Stimulated activated effector memory CD8-positive, alpha-beta T cell treated with anti-CD3 and anti-CD28 coated beads, Interleukin-12 subunit alpha, Interleukin-12 subunit beta, amount 100 ng/mL, for 72 hours (primary cell): ENCODE measurements at places on chromosomes 5 and 9.

GRCh38 chr5:143474616-143475015 lies 71.1 kb upstream of the NR3C1 start:
- no peak for DNase-seq

GRCh38 chr5:40464511-40464910 lies 215.2 kb upstream of the PTGER4 start:
- no peak for DNase-seq

DNA sequence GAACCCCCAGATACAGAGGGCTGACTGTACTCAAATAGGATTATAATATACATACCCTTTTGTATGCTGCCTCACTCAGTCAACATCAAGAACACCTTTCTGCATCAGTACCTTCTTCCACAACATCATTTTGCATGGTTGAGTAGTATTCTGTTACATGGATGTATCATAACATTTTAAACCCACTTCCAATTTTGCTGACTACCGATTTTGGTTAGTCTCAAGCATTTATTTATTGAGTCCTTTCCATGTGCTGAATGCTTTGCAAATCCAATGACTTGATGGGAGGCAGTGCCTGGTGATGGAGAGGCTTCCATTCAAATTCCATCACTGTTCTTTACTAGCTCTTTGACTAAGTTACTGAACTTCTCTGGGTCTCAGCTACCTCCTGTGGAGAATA lies 182.0 kb upstream of the KLF4 start:
- no peak for DNase-seq

GRCh38 chr9:136847088-136847825 lies 2.0 kb upstream of the PHPT1 start:
- no peak for DNase-seq

DNA sequence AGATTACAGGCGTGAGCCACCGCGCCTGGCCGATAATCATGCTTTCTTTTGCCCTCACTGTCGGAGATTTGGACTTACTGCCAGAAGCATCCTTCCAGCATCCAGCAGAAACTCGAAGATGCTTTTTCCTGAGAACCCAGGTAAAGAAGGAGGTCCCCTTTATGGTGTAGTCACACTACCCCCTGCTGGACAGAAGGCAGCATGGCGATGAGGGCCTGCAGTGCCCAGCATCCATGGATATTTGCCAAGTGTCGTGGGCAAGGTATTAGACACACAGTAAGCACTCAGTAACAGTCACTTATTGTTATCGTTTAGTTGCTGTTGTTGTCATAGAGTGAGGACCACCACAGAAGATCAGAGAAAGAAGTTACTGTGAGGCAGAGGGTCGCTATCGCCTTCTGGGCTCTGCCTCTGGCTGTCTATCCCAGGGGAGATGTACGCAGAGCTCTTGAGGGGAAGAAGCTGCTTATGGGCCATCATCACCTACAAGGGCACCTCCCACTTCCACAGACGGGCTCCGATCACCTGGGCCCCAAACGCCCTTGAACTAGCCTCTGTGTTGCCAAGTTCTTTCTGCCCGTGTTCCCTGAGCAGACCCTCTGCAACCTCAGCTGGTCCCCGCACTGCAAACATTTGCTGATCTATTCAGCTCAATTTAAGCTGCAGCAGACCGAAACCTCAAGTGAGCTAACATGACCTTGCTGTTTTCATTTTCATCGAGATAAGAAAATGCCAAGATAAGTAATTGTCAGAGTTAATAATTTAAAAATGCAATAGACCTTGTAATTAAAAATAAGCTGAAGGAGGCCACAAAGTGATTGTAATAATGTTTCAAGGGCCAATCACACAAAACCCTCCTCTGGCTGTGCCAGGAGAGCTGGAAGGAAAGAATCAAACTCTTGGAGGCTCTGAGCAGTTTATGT lies 23.9 kb downstream of the C5orf15 start:
- DNase-seq, result peak; percentile 25

DNA sequence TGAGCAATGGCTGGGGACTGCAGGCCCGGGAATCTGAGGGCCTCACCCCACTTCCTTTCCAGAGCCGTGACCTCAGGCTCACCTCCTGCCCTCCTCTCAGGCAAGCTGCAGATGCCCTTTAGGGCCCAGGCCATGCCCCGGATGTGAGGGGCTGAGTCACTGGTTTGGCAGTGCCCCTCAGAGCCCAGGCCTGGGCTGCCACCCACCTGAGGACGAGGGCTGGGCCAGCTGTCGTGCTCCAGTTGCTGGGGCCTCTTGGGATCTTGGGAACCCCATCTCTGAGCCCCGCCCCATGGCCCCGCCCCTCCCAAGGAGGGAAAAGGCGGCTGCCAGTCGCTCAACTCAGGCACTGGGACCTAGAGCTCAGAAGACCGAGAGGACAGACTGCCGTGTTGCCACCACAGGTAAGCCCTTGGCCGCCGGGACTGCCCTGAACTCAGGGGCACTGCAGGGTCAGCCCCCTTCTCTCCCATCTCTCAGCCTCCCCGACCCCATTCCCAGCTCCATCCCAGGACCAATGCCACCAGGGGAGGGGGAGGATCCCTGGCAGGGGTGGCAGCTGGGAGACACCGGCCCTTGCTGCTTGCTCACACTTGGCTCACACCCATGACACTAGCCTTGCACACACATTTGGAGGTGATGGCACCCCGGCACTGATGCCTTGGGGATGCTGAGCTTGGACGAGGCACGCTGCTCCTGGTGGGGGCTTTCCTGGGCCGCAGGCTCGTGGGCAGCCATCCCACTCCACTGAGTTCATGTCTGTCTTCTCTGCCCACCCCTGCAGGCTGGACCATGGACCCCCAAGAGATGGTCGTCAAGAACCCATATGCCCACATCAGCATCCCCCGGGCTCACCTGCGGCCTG lies at the start of gene CYSRT1:
Gene CYSRT1, plus strand, starts transcription at position 345 of the 865 bp plus-strand sequence. Its CDS starts 448 bp downstream, at position 793.
- no peak for DNase-seq

- no peak for DNase-seq
Observed at GRCh38 chr5:43981556-43981955, 378.6 kb downstream of the NNT start.

DNA sequence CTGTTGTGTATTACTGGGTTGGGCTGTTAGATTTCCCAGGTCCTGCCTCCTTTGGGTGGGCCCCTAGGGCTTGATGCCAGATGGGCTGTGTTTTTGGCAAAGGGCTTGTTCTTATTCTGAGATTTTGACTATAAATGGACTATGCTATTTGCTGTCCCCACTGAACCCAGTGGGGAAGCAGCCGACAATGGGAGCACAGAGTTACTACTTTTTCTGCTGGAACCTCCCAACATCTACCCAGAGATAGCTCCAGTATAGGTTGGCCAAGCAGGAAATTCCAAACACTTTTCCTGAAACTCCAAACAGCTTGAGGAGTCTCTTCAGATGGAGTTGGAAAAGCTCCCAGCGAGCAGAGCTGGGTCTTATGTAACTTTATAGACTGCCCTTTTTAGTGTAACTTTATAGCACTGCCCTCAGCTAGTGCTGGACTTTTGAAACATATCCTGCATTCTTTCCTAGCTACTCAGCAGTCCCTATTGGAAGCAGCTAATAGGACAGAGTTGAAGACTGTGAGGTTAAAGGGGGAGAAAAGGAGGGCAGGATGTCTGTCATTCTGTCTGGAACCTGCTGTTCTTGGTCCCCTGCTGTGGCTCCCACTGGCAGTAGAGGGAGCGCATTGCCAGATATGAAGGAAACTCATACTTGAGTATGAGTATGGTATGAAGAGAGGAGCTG lies 21.0 kb downstream of the RUSC2 start:
- DNase-seq, result no peak

DNA sequence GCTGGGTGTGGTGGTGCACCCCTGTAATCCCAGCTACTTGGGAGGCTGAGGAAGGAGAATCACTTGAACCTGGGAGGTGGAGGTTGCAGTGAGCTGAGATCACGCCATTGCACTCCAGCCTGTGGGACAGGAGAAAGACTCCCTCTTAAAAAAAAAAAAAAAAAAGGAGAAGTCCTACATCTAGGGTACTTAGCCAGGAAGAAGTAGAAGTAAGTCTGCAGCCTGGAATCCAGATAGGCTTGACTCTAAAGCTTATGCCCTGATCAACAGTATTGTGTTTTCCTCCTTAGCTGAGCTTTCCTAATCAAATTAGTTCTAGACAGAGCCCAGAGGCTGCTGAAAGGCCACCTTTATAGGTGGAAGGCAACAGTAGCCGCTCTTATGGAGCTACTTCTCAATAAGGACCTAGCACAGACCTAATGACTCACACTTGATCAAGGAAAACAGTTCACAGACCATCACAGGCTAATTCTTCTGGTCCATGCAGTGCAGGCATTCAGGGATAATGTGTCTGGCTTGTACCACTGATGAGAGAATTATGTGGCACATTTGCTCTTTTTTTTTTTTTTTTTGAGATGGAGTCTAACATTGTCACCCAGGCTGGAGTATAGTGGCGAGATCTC lies 105.5 kb upstream of the KLF4 start:
- no peak for DNase-seq

GRCh38 chr9:32136700-32137339 lies 247.6 kb upstream of the ACO1 start:
- no peak for DNase-seq

- DNase-seq, result no peak
Observed at GRCh38 chr5:124825983-124826337, 79.5 kb upstream of the ZNF608 start.

GRCh38 chr9:71764891-71765290 lies 3.4 kb downstream of the CEMIP2 start:
- DNase-seq, result no peak
